ENCODE measurements at places on chromosomes 16 and 17.
A peak's percentile ranks its signal among the peaks of the same experiment; 100 is the strongest.

- no peak for DNase-seq
Measured at GRCh38 chr16:28182801-28183200, 29.0 kb downstream of the XPO6 start.

DNA sequence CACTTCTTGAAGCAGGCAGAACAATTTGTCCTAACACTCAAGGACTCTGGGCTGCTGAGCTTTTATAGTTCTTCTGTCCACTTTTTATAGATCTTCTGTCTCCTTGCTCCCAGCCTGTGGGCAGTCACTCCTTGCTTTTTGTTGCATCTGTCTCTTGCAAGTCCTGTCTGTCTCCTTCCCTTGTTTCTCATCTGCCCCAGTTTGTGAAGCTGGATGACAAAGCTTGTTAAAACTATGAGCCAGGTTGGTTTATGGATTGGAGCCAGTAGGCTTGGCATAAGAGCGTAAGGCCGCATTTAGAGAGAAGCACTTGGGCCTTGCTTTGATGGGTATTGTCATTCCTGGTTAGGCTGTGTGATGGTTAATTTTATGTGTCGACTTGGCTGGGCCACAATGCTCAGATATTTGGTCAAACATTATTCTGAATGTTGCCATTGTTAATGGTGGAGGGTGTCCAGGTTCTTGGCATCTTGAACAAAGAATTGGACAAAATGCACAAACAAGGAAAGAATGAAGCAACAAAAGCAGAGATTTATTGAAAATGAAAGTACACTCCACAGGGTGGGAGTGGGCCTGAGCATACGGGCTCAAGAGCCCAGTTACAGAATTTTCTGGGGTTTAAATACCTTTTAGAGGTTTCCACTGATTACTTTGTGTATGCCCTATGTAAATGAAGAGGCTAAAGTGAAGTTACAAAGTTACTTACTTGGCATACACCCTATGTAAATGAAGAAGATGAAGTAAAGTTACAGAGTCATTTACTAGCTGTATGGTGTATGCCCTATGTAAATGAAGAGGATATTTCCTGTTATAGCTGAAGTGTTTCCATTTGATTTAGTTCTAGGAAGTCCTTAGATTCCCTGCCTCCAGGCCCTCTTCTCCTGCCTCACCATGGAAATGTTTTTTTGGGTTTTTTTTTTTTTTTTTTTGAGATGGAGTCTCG is 8.0 kb upstream of the CPPED1 start:
- DNase-seq = no peak

DNA sequence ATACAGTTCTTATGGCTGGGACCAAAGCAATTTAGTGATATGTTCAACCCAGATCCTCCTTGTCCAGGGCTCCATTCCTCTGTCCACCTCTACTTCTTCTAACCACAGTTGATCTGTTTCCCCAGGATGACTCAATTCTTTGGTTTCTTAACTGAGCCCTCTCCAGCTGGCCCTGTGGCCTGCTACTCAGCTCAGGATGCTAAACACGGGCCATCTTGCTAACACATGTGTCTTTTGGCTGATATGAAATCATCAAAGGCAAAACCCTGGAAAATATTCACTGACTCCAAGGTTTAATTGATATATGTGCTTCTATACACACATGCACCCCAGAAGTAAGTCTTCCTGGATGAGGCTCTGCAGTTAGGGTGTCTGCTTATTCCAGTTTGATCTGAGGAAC is 43.8 kb downstream of the SHISA6 start:
- DNase-seq = no peak

- no peak for DNase-seq
Measured at GRCh38 chr16:28623172-28623711, 13.4 kb upstream of the SULT1A1 start.

- no peak for DNase-seq
Measured at GRCh38 chr16:50532576-50532975, 15.6 kb upstream of the NKD1 start.

DNA sequence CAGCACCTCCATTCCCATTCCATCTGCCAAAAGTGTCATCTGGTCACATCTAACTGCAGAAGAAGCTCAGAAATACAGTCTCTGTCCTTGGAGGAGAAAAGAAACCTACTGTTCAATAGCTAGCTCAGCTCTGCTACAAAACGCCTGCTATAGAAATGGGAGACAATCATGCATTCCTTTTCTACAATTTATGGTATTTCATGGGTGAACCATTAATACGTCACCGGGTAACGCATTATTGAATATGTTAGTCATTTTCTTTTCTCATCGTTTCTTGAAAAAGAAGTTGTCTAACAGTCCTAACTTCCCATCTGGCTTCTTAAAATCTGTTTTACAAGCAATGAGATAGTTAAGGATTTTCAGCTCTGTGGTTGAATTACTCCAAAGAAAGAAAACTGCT is 496.7 kb upstream of the RBFOX1 start:
- no peak for DNase-seq

- DNase-seq = no peak
Measured at GRCh38 chr16:11398136-11398535, 52.9 kb downstream of the RMI2 start.

GRCh38 chr17:60091109-60091508 is 12.4 kb upstream of the HEATR6 start:
- DNase-seq = peak; percentile 22

DNA sequence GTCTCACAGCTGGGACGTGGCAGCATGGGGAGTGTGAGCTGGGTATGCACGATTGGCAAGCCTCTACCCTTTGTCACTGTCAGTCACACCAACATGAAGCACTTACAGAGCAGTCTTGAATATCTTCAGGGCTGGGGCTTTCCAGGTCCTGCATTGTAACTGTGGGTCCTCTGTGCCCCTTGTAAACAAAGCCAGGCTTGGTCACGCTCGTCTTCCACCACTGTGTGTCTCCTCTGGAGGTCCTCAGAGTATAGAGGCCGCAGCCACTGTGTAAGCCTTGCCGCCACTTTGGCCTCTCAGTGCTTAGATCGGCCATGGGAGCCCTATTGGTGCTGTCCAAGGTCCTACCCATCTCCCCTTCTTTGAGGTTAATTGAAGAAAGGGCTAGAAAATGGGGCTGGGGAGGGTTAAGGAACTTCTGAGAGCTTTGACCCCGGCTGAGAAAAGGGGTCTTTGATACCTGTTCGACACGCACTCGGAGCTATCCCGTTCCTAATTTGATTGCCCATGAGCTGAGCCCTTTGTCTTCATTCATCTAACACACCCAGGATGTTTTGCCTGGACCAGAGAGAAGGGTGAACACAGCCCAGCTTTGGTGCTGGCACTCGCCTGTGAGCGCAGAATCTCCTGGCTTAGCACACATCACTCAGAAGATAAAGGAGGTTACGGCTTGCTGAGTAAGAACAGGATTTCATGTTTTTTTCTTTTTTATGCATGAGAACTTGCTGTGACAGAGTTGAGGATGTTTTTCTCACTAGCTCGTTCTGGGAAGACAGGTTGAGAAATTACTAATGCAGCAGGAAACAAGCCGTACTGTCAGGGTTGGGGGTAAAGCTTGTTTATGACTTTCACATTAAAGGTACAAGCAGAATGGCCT is 267.9 kb downstream of the CPPED1 start:
- DNase-seq = no peak

- DNase-seq = peak; percentile 19
Measured at GRCh38 chr17:29341726-29342125, 47.8 kb upstream of the NUFIP2 start.

GRCh38 chr17:65754630-65755029 is 193.2 kb upstream of the AXIN2 start:
- no peak for DNase-seq

DNA sequence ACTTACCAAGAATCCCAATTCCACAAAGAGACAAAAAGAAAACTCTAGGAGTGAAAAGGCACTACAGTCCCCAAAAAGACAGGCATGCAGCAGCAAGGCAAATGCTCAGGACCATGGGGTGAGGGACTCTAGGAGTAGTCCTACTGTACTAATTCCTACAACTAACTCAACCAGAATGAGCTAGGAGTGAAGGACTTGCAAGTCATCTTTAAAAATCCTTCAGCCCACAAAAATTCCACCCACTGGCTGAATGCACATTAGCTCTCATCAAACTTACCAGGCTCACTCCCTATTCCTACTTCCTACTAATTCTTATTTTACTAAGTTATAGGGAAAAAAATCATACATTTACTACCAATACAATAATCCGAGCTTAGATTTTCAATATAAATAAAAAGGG is 141.7 kb upstream of the C17orf78 start:
- no peak for DNase-seq

DNA sequence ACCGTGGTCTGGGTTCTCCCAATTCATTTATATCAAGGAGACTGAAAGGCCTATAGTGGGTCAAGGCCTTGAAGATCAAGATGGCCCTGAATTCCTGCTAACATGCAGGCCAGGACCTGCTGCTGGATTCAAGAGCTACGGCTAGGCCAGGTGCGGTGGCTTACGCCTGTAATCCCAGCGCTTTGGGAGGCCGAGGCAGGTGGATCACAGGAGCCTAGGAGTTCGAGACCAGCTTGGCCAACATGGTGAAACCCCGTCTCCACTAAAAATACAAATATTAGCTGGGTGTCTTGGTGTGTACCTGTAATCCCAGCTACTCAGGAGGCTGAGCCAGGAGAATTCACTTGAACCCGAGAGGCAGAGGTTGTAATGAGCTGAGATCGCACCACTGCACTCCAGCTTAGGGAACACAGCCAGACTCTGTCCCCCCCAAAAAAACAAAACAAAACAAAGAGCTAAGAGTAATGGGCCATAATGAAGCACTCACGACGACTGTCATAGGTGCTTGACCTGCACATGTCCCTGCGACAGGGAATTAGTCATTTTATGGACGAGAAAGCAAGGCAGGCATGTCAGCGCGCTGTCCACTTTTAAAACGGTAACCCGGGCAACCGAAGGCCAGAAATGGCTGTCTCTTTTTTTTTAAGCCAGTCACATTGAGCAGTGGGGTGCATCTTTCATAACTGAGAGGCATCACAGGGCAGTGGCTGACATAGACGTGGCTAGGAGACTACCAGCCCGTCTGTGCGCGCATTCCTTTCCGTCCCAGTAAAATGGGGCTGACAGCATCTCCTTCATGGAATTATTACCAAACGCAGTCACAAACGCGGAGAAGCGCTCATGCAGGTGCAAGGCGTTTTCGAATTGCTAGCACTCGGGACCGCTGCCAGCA is 1.0 kb upstream of the FBRS start:
- DNase-seq = no peak

- no peak for DNase-seq
Measured at GRCh38 chr17:59421722-59422121, 90.3 kb downstream of the YPEL2 start.

DNA sequence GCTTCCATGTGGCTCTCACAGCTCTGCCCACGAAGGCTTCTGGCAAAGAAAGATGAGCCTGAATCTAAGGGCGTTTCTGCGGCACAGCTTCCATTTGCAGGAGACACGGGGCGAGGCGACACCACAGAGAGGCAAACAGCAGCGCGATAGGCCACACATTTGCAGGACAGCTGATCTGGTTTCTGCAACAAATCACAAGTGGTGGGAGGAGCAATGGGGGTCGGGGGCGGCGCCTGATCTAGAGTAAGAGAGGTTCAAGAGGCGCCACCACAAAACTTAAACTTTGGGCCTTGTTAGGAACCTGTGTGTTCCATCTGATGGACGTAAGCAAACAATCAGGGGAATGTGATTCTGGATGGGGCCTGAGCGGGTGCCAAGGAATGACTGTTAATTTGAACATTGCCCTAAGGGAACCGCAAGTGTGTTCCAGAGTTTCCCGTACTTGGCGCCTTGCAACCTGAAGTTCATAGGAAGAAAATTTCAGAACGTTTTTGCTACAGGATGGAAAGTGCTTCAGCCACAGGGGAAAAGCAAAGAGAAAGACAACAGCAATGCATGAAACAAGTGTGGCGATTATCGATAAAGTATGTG is 18.9 kb upstream of the ENPP7 start:
- DNase-seq = no peak

DNA sequence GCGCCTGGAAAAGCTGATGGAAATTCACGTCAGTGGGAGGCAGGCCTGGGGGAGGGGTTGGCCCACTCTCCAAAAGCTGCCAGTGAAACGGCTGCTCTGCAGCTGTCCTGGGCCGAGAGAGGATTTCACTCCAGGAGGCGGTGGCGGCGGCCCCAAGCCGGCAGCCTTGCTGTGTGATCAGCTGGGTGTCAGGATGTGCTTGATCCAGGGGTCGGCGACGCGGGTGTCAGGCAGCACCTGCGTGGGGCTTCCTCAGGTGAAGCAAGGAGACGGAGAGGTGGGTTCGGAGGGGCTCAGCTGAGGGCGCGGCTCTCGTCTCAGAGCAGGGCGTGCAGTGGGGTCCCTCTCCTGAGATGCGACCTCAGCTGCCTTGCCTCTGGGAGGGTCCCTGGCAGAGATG is 7.0 kb downstream of the CBFA2T3 start:
- no peak for DNase-seq

Measured in fibroblast of upper back skin (primary cell).